ENCODE measurements at places on chromosomes 16 and 17. TPM values are rescaled to one million over a fixed set of nuclear protein-coding genes. Genes with fewer than 3 reads are reported as not detected.

DNA sequence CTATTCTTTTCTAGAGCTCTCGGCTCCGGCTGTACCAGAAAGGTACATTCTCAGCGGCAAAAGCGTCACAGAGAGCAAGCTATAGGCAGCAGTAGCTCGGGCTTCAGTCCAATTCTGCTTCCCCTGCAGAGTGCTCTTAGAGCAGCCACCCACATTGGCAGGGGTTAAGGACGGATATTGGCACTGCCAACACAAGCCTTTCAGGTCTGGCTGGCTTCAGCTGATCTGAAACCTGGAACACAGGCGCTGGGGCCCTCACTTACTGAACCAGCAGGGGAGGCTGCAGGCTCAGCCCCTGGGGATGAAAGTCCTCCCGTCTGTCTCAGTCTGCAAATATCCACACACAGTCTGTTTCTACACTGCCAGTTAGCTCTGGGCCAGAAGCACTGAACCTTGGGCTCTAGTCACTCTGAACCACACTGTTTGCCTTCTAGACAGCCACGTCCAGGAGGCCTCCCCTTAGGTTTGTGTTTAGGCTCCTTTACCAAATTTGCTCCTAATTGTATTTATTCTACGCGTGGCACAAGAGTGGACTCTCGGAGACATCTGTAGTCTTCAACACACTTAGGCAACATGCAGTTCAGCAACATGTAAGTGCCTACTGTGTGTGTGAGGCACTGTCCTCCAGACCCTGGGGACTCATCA, 40.1 kb downstream of the HIC1 start:
- DNase-seq: no peak

DNA sequence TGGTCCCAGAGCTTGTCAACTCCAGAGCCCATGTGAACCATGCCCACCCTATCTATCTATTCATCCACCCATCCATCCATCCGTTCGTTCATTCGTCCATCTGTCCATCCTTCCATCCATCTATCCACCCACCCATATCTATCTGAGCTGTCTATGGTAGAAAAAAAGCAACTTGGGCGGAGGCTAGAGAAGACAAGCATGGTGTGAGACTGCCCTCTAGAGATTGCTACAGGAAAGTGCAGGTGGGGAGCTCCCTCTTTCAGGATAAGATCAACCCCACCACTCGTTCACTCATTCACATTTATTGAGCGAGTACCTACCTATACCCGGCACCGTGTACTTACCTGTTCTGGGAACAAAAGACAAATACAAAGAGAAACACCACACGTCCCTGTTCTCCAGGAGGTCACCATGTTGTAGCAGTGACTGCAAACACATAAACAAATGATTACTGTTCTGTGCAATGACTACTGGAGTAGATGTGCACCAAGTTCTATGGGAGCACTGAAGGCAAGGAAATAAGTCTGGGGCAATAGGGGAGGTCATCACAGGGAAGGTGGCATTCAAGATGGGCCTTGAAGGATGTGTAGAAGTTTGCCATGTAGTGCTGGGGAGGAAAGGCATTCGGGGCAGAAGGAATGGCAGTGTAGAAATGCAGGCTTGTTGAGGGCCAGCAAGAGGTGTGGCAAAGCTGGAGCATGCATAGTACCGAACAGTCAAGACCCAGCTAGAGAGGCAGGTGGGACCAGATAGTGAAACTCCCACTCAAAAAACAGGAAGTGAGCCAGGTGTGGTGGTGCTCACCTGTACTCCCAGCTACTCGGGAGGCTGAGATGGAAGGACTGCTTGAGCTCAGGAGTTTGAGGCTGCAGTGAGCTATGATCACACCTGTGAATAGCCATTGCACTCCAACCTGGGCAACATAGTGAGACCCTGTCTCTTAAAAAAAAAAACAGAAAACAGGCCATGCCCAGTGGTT, 13.4 kb upstream of the ATP5MC1 start:
- DNase-seq: no peak

DNA sequence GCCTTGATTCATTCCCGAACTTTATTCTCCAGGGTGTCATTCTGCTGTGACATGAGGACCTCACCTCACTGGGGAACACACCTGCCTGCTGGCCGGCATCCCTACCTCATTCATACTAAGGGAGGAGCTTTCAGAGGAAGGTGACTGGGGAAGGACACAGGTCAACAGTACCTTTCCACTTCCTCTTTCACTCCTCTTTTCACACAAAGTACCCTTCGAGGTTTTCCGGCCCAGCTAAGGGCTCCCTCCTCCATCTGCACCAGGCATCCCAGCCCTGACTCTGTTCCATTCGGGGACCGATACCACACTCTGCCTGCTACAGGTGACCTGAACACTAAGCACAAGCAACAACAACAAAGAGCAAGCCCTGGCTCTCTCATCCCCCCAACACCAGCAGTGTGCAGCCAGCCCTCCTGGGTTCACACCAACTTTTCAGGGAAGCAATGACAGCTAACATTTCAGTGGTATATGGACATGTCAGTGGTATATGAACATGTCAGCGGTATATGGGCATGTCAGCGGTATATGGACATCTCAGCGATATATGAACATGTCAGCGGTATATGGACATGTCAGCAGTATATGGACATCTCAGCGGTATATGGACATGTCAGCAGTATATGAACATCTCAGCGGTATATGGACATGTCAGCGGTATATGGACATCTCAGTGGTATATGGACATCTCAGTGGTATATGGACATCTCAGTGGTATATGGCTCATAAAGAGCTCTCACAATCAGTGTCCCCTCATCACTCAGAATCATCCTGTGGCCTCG, 16.0 kb downstream of the TRIM25 start:
- no peak for DNase-seq

Gene TNP2
- not detected for polyA plus RNA-seq

Gene KRT14
- polyA plus RNA-seq: 0.11 TPM

Gene ASGR2
- polyA plus RNA-seq: not detected

Gene CCL7
- polyA plus RNA-seq: 0.87 TPM

Measured in BJ (cell line).